Activated CD8-positive, alpha-beta T cell treated with anti-CD3 and anti-CD28 coated beads, Interleukin-2, amount 10 ng/mL, durations not matched to agents 7 days and 5 days (primary cell): ENCODE measurements at places on chromosomes 1 and 21. TPM values are rescaled to one million over a fixed set of nuclear protein-coding genes. Genes with fewer than 3 reads are reported as not detected.

The GART gene
- total RNA-seq, result 147 TPM

The VASH2 gene
- 0.16 TPM for total RNA-seq

GRCh38 chr1:157915859-157916258 lies 74.3 kb upstream of the CD5L start:
- no peak for DNase-seq

DNA sequence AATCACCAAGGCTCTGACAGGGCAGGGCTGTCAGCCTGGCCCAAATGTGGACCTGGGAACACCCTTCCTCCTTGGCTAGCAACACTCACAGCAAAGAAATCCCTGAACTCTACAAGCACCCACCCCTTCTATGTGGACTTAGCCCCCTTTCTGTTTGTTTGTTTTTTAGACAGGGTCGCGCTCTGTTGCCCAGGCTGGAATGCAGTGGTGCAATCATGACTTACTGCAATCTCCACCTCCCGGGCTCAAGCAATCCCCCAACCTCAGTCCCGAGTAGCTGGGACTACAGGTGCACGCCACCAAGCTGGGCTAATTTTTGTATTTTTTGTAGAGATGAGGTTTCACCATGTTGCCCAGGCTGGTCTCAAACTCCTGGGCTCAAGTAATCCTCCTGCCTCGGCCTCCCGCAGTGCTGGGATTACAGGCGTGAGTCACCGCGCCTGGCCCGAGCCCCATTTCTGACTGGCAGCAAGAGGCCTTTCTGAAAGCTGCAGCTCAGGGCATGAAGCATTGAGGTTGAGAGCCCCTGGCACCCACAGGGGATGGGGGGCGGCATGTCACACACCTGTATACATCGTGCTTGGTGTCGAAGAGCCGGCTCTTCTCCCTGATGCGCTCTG lies 16.2 kb downstream of the RIPK4 start:
- no peak for DNase-seq

The SERTAD4 gene
- not detected for total RNA-seq

GRCh38 chr1:30325085-30325935 lies 398.1 kb downstream of the MATN1 start:
- no peak for DNase-seq

GRCh38 chr1:195763146-195763906 lies 844.9 kb downstream of the KCNT2 start:
- DNase-seq, result no peak

GRCh38 chr1:63772201-63772600 lies 1.6 kb upstream of the ROR1 start:
- DNase-seq, result no peak

DNA sequence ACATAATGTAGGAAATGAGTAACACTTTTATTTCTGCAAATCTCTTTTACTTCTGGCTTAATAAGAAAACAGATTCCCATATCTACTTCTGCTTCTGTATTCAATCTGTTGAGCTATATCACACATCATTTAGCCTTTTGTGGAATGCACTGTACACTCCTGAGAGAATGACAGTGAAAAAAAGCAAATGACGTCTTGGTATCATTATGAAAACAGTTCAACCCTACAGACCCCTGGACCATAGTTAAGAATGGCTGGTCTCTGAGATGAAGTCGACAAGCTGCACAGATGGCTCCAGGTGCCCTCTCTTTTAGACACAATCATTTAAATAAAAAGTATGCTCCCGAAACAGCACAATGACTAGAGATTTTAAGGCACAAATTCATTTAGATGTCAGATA lies 247.0 kb downstream of the RERE start:
- DNase-seq, result no peak

- DNase-seq, result no peak
Observed at GRCh38 chr1:225445639-225446594, 18.1 kb upstream of the LBR start.

GRCh38 chr1:167054531-167054930 lies 35.6 kb downstream of the GPA33 start:
- no peak for DNase-seq
